IPS DF 19.7 (cell line): ENCODE measurements at places on chromosomes 1 and 21.

DNA sequence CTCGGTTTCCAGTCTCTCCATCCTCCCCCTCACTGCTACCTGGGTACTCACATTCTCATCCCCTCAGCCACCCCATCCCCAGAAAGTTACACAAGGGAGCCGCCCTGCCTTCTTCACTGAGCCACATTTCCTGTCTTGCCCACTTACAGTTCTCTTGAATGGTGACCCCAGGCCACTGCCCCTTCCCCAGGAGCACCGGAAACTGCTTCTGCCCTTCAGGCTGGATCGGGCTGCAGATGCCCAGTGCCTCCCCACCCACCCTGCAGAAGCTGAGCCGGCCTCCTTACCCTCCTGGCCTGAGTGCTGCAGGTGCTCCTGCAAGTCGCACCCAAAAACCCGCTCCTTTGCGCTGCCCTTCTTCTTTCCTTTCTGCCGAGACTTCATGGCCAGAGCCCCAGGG is 450 bp downstream of the ARHGAP30 start:
- no peak for DNase-seq

DNA sequence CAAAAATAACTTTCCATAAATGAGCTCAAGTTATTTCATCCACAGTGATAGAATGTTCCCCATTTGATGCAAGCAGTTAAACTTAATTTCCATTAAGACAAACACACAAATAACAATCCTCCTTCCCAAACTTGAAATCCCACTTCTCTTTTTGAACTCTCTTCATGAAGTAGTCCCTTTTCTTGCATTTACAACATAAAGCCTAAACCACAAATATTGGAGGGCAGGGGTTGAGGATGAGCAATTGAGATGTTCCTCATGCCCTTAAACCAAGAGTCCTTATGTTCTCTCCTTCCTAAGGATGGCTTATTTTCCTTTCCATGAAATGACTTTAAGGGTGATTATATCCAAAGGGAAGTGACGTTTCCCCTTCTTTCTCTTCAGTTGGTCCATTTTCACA is 228.8 kb downstream of the DISC1 start:
- no peak for DNase-seq

DNA sequence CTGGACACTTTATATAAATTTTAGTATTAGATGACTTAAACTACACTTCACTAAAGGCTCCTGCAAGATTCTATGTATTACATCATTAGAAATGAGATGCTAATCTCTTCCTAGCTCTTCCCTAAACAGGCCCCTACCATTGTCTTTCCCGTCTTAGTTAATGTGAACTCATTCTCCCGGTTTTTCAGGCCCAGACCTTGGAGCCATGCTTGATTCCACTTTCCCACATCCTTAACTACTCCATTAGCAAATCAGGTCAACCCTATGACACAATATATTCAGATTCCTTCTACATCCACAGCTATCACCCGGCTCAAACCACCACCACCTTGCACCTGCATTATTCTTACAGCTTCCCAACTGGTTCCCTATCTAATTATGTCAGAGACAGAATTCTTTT is 73.3 kb downstream of the NVL start:
- no peak for DNase-seq

- DNase-seq, result no peak
These were observed 262.5 kb upstream of the B3GALT2 start for GRCh38 chr1:193448682-193449461.

DNA sequence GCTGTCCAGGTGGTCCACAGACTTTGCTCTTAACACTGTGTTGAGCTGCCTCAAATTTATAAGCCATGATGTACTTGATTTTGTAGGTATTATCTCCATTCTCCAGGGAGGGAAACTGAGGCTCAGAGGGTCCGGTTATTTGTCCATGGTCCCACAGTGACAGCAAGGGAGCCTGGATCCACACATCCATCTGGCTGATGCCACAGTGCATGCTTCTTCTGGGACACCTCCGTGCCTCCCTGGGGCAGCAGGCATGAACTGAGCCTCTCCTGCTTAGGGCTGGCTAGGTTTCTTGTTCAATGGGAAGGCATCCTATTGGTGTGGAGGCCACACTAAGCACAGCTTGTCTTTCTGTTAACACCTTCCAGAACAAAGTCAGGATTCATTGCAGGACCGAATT is 317.3 kb downstream of the AJAP1 start:
- DNase-seq, result no peak

DNA sequence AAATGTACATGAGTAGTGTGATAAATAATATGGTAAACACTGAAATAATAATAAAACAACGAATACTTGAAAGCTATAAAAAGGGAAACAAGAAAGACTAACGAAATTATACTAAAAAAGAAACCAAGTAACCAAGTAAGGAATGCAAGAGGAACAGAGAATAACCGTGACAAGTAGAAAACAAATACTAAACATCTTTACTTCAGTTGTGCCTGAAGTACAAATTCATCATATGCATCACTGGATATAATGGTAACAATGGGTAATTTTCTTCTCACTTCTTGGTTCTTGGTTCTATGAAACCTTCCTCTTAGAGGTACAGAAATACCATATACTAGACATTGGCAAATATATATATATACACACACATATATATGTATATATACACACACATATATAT is 1093.6 kb upstream of the B3GALT2 start:
- DNase-seq, result no peak

GRCh38 chr1:203692565-203693470 is 66.2 kb downstream of the ATP2B4 start:
- no peak for DNase-seq

DNA sequence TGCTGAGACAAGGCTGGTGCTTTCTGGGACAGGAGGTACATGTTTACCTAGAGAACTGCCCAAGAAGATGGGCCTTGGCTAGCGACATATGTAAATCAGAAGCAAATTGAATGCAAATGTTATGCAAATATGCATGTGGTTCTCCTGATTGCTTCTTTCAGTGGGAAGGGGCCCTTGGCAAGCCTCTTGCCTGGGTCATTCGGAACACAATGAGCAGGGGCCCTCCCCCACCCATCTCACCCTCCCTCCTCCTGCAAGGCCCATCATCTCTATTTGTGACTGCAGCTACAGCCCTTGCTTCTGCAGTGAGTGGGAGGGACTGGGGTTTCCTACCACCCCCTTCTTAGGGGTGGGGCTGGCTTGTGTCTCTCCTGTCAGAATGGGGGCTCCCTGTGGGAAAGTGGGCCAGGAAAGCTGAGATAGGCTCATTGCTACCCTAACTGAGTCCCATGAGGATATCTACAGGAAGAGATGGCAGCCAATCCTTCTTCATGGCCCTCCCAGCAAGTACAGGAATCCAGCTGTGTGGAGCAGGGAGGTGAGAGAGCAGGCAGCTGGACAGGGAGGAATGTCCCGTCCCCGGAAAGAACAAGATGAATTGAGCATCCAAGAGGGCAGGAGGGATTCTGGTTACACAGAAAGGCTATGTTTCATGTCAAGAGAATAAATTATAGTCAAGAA is 31.0 kb downstream of the FOXD2 start:
- DNase-seq, result no peak

DNA sequence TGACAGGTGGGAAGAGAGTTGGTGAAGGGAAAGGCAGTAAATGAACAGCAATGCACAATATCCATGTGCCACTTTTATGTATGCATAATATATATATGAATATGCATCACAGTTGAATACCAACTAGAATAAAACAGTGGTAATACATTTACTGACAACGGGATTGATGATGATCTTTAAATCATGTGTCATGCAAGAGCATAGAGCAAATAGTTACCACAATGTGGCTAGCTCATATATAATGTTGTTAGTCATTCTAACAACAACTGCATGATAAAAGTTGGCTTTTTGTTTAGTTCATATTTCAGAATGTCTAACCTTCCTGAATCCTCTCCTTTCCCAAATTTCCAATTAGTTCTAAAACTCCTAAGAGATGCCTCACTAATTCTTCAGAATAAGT is 46.4 kb downstream of the GORAB start:
- no peak for DNase-seq

- no peak for DNase-seq
These were observed 528.1 kb downstream of the KIF26B start for GRCh38 chr1:245682638-245683628.

GRCh38 chr1:145878724-145879123 is 6.9 kb downstream of the ANKRD35 start:
- no peak for DNase-seq

DNA sequence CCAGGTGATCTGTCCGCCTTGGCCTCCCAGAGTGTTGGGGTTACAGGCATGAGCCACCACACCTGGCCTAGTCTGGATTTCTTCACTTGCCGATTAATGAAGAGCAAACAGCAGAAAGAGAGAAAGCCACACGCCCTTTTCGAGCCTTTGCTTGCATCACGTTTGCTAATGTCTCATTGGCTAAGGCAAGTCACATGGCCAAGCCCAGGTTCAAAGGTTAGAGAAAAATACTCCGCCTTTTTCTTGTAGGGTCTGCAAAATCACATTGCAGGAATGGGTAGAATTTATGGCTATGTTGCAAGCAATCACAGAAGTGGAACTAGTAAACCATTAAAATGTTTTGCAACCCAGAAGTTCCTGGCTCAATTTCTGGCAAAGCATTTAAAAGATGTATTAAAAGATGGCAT is 26.8 kb upstream of the BACH1 start:
- DNase-seq, result no peak

DNA sequence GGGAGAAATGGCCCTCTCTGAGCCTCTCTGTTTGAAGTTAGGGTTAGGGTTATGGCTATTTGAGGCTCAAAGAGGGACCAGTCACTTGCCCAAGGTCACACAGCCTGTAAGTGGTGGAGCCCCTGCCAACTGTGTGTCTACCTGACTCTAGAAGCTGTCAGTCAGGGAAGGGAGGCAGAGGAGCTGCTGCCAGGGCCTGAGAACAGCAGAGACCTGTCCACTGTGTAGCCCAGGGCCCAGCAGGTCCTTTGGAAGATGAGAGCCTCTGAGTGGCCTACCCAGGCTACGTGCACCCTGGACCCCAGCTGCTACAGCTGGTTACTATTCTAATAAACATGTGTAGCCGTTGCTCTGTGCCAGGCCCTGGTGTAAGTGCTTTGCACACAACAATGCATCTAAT is 15.1 kb upstream of the EDN2 start:
- no peak for DNase-seq

GRCh38 chr1:20063861-20064292 is 6.1 kb upstream of the PLA2G5 start:
- no peak for DNase-seq

- DNase-seq, result no peak
These were observed 11.8 kb downstream of the CEPT1 start for GRCh38 chr1:111151838-111152237.
